ENCODE measurements at places on chromosomes 4 and X.

- DNase-seq, result no peak
Measured at GRCh38 chr4:114495471-114495928, 103.1 kb upstream of the UGT8 start.

- no peak for DNase-seq
Measured at GRCh38 chr4:77151241-77151640, 5.8 kb upstream of the CCNG2 start.

- DNase-seq, result no peak
Measured at GRCh38 chr4:16626945-16627344, 271.5 kb downstream of the LDB2 start.

DNA sequence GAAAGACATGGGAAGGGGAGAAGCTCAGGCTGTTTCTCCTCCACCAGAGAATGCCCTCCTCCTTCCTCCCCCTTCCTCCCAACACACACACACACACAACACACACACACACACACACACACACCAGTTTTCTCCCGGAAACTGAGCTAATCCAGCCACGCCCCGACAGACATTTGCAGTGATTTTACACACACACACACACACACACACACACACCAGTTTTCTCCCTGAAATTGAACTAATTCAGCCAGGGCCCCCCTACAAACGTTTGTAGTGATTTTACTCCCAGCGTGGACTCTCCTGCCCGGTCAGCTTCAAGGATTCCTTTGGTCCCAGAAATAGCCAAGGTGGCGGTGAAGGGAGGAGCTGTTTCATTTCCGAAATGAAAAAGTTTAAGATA, 32.9 kb upstream of the STX18 start:
- DNase-seq, result peak; percentile 64

DNA sequence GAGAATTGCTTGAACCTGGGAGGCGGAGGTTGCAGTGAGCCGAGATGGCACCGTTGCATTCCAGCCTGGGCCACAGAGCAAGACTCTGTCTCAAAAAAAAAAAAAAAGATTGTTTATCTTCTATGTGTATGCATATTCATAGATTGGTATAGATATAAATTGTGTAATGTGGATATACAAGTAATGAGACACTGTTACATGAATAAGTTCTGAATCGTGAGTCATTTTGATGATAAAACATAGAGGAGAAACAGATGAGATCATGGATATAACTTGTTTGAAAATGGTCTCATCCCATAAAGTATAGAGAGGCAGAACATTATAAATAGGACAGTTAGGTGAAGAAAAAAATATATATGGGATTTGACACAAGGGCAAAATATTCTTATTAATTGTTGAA, 628.0 kb downstream of the IL1RAPL1 start:
- no peak for DNase-seq

- no peak for DNase-seq
Measured at GRCh38 chrX:123814343-123814742, 45.5 kb upstream of the XIAP start.

- DNase-seq, result no peak
Measured at GRCh38 chrX:104854790-104855340, 288.9 kb downstream of the IL1RAPL2 start.

DNA sequence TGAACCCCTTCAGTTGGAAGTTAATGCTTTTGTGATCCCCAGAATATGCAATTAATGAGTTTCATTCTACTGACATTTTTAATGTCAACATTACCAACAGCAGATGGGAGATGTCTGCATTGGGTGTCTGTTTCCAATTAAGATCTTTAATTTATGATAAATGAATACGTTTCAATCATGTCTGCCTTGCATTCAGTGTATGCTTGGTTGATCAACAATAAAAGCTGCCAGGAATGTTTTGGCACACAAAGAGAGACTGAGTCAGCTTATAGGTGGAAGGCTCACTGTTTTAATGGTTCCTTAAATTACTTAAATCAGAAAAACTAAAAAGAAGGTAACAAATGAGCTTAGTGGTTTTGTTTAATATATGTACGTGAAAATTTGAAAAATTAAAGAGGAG, 359.9 kb upstream of the CNKSR2 start:
- DNase-seq, result no peak

DNA sequence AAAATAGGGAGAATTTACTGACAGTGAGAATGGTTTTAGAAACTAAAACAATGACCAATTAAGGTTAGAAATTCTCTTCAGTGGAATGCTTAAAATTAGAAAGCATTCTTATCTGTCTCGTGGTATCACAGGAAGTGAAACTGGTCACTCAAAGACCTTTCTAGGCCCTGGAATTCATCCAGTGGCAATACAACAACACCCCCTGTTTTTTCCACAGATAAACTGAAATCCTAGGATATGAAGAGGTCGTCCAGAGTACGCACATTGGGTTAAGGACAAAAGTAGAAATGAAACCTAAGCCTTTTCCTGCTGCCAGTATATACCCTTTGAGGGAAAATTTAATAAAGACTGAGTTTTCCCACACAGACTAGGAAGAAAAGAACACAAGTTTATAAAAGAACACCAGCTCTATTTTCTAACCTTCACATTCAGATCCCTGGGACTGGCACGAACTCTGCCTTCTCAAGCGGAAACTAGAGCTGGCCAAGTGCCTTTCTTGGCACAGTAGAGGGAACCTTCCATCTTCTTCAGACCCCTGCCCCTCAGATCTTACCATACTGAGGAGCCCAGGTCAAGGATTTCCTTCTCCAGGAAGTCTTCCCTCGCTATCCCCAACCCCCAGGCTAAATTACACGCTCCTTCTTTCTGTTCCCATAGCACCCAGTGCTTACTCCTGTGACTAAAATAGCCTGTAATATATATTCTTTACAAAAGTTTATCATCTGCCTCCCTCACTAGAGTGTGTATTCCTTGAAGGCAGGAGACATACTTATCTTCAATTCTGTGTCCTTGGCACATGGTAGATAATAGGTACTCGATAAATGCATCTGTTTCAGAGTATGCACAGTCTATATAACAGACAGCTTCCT, 16.9 kb downstream of the LHFPL1 start:
- no peak for DNase-seq

DNA sequence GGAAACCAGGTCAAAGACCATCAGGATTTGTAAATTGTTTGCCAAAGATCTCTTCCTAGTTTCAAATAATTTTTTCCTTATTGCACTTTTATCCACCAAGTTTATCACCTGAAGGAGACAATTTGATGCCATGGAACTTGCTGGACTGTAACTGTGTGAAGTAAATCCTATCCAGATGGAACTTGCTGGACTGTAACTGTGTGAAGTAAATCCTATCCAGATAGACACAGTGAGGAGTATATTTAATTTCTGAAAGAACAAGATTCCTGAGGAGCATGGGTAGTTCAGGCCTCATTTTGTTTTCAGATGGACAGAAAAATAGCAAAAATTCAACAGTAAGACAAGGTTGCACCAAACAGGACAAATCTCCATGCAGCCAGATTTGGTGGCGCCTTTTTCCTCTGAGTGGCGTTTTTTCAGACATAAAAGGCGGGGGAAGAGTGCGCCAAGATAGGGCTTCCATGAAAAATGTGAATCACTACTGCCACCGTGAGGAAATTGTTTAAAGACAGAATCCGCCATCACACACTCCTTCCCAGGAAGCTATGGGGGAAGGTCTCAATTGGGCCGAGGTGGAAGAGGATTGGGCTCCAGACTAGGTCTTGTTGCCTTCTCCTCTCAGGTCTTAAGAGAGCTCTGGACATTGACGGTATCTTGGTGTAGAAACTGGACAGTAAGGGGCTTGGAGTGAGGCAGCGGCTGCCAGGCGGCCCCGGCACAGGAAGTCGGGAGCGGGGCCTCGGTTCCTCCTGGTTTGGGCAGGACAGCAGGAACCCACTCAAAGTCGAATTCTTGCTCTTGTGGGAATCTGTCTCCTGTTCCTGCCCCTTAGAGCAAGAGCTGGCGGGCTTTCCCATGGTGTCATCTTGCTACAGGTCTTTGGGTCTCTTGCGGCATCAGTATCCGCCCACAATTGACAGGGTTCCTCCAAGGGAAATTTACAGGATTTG, 234.7 kb downstream of the OR13H1 start:
- DNase-seq, result peak; percentile 74

- DNase-seq, result no peak
Measured at GRCh38 chr4:48546336-48546735, 56.3 kb downstream of the ZAR1 start.

- DNase-seq, result no peak
Measured at GRCh38 chrX:47174846-47175587, 18.6 kb upstream of the UBA1 start.

DNA sequence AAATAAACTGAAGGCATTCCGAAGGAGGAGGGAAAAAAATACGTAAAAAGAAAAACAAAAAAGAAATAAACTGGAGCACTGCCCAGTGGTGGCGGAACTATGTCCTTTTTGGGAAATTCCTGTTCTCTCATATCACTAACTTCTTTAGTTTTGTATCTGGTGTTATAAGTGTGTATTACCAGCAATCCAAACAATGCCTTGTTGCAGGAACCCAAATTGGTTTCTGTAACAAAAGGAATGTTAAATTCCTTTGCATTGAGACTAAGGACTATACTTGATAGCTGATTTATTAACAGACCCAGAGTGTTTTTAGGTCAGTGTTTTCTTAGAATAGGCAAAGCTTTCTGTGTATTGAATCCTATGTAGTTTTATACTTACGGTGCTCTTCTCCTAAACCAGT, 6.6 kb downstream of the CCNG2 start:
- DNase-seq, result no peak

GRCh38 chr4:186695392-186695791, 28.3 kb downstream of the FAT1 start:
- no peak for DNase-seq

DNA sequence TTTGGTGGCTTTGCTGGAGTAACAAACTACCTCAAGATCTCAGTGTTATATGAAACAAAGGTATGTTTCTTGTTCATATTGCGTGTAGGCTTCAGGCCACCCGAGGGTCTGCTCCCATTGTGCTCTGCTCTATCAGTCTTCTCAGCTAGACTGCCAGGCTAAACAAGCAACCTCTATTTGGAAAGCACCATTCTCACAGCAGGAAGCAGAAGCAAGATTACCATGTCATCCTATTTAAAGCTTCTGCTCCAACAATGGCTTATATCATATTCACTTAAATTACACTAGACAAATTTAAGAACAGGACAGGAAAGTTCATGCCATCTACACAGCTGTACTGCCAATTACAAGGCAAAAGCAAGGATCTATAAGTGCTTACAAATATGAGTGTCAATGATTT, 385.8 kb downstream of the PPARGC1A start:
- no peak for DNase-seq

- no peak for DNase-seq
Measured at GRCh38 chrX:3271834-3272186, 74.6 kb downstream of the MXRA5 start.

DNA sequence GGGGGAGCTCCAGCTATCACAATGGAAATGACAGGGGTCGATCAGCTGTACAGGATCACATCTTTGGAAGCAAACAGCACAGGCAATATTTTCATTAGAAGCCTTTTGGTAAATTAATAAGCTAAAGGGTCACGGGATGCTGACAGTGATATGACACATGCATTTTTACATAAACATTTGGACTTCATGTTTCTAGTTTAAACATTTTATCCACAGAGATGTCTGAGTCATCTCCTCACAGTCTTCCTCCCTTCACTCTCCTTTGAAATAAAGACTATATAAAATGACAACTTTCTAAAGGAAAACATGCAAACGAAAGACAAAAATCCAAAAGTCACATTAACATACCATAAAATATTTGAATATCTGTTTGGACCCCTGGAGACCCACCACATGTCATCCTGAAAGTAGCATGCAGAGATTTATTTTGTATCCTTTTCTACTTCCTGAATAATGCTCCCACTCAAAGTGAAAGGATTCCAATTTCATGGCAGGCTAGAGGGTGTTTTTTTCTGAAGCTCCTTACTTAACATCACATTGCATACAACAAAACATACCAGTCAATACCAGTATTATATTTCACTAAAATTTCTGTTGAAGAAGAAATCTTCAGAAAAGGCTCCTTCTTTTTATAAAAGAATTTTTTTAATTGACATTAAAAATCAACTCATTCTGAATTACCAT, 200.1 kb upstream of the PPARGC1A start:
- no peak for DNase-seq

GRCh38 chrX:66360894-66361293, 196.8 kb downstream of the HEPH start:
- DNase-seq, result no peak

DNA sequence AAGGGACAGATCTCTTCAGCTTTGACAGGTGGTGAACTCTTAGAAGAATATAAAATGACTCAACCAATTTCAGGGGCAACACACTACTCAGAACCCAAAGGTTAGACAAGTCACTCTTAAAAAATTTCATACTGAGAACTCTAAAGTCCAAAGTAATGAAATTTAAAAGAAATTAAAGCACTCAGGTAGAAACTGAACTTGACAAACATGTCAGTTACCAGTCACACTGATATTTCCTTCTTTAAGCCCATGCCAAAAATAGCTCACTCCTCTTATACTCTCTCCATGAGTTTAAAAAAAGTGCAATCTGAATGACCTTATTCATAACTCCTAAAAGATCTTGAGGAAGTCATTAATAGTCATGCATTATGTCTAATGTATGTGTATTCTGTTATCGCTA, 40.3 kb downstream of the AMMECR1 start:
- DNase-seq, result no peak

DNA sequence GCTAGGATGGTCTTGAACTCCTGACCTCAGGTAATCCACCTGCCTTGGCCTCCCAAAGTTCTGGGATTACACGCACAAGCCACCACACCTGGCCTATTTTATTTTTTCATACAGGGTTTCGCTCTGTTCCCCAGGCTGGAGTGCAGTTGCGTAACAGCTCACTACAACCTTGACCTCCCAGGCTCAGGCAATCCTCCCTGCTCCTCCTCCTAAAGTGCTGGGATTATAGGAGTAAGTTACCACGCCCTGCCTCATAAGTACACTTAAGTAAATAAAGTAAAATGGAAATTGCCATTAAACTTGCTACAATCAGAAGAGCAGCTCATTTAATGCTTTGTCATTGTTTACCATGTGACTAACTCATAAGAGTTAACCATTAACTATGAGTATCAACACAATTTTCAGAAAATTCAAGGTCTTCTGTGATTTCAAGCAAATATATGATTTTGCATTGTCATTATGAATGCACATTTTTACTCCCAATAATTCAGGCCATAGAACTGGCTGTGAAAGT, 12.3 kb downstream of the UGDH start:
- no peak for DNase-seq
